ENCODE measurements at places on chromosomes 12 and 14. TPM values are rescaled to one million over a fixed set of nuclear protein-coding genes. Genes with fewer than 3 reads are reported as not detected.

GRCh38 chr14:36514278-36515104 lies 5.5 kb downstream of the NKX2-1 start:
- no peak overlapping the region for H3K4me3 ChIP-seq
- no peaks in the 10 kb centered on the region for H3K36me3 ChIP-seq
- H3K4me1 ChIP-seq = peaks cover 9% of the 10 kb centered on the region

FRS2 gene
- total RNA-seq = 48.5 TPM

- no peaks in the 10 kb centered on the region for H3K36me3 ChIP-seq
- H3K27ac ChIP-seq = no peak overlapping the region
- H3K4me3 ChIP-seq = no peak overlapping the region
- H3K4me1 ChIP-seq = no peaks in the 10 kb centered on the region
- no peak for DNase-seq
These were observed 41.5 kb upstream of the FBXO21 start for GRCh38 chr12:117231750-117232149.

DNA sequence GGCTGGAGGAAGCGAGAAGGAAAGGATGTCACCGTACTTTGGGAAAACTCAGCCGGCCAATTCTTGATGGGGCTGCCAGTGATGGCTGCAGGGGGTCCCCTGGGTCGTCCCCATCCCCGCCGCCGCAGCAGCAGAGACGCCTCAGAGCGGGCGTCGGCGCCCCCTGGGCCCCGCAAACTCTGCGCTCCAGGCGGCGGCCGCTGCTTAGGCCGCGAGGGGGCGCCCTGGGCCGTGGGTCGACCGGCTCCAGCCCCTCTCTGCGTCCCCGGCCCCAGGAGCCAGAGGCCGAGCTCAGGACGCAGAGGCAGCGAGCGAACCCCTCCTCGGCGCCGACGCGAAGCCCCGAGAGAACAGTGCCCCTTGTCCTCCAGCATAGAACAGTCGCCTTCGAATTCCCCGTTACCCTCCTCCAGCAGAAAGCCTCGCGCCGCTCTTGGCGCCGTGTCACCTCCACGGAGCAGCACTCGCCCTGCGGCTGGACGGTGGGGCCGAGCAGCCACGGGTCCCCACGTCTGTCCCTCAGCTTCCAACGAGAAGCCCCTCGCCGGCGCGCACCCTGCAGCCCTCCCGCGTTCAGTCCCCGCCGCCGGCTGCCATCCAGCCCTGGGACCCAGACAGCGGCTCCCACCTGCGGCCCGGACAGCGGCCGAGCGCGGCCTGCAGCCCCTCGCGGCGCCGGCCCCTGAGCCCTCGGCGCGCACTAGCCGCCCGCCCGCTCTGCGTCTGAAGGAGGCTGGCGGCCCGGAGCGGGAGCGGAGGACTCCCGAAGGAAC lies 106.6 kb downstream of the PRICKLE1 start:
- no peaks in the 10 kb centered on the region for H3K36me3 ChIP-seq
- no peak for DNase-seq
- H3K27ac ChIP-seq = peak overlapping the region; percentile 97
- peak overlapping the region; percentile 94 for H3K4me3 ChIP-seq
- peaks cover 39% of the 10 kb centered on the region for H3K4me1 ChIP-seq
- H3K27me3 ChIP-seq = no peaks in the 10 kb centered on the region

DNA sequence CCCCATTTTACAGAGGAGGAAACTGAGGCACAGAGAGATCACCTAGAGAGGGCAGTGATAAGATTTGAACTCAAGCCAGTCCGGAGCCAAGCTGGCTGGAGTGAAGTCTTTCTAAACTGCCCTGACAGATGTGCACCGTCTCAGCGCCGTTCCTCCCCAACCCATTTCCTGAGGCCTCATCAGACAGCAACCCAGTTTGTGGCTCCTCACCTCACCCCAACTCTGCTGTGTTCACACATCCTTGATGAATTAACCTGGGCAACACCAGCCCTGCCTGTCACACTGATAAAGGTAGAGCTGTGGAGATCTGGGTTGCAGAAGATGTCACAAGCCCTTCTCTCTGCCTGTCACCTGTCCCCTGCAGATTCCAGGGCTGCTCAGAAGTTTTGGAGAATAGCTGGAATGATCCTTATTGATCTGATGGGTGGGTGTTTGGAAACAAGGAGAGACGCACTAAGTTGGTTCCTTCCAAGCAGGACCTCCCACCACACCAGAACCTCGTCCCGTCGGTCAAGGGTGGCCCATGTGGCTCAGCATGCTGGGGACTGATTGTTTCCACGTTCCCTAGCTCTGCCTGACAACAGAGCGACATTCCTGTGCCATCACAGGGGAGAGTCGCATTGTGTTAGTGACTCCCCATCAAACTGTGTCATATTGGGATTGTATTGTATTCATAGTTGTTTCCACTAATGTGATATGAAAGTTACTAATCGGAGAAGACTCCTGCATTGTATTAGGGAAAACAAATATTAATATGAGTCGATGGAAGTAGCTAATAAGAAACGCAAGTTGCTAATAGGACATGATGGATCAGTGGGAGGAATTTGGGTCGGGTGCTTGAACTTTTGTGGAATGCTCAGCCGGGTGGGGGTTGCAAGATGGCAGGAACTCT lies 200.6 kb downstream of the PHETA1 start:
- no peaks in the 10 kb centered on the region for H3K4me1 ChIP-seq
- no peak overlapping the region for H3K27ac ChIP-seq
- no peaks in the 10 kb centered on the region for H3K36me3 ChIP-seq
- no peak for DNase-seq
- peaks cover 21% of the 10 kb centered on the region for H3K27me3 ChIP-seq

IKZF4 gene
- total RNA-seq = 20.4 TPM

DNA sequence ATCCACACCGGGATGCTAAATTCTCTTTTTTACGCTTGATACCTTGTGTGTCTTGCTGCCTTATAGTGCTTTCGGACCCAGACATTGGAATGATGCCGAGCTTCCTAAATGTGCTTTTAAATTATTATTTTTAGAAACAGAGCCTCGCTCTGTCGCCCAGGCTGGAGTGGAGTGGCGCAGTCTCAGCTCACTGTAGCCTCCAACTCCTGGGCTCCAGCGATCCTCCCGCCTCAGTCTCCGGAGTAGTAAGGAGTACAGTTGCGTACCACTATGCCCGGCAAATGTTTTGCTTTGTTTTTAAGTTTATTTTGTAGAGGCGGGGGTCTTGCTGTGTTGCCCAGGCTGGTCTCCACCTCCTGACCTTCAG lies 489 bp upstream of the EML5 start:
- peaks cover 16% of the 10 kb centered on the region for H3K4me1 ChIP-seq
- H3K36me3 ChIP-seq = no peaks in the 10 kb centered on the region
- H3K27me3 ChIP-seq = no peaks in the 10 kb centered on the region
- H3K4me3 ChIP-seq = peak overlapping the region; percentile 87

PRIMA1 gene
- 18.7 TPM for total RNA-seq

MMP19 gene
- total RNA-seq = 10.7 TPM

DNA sequence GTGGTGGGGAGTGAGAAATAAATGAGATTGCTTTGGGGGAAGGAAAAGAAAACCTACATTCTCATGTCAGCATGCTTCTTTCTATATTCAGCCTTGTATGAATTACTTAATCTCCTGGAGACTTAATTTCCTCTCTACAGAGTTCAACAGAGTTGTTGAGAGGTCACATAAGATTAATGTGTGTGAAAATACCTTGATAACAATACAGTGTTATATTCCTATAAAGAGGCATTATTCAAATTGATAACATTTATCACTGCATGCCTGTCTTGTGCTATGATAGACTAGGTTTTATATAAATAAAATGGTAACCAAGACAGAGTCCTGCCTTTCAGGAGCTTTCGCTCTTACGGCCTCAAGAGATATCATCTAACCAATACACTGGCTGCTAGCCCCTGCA lies 9.6 kb downstream of the FLRT2 start:
- DNase-seq = no peak
- no peaks in the 10 kb centered on the region for H3K36me3 ChIP-seq
- peaks cover under 1% of the 10 kb centered on the region for H3K4me1 ChIP-seq
- H3K27me3 ChIP-seq = peaks cover 5% of the 10 kb centered on the region
- no peak overlapping the region for H3K27ac ChIP-seq

GRCh38 chr14:77120771-77121743 lies 20.5 kb downstream of the ZDHHC22 start:
- H3K36me3 ChIP-seq = peaks cover 42% of the 10 kb centered on the region
- peaks cover 33% of the 10 kb centered on the region for H3K4me1 ChIP-seq
- no peak overlapping the region for H3K4me3 ChIP-seq
- peaks cover 8% of the 10 kb centered on the region for H3K27me3 ChIP-seq

DNA sequence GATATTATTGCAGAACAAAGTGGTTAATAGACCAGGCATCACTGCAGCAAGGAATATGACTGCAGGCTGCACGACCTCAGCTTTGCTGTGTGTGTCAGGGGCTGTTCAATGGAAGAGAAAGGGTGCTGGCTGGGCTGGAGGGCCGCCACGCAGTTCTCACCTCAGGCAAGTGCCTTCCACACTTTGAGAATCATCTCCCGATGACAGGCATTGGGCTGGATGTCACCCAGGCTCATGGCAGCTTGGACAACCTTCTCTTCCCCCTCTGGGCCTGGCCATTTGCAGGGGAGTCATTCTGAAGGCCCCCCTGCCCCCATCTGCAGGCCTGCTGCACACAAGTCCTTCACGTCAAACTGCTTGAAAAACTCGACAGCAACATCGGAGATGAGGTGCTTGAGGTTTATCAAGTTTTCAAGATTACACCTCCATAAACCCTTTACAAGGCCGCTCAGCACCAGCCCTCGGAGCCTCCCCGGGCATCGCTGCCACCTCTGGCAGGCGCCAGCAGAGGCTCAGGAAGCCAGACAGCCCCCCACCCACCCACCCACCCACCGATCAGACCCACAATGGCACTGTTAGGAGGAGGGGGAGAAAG lies 165.9 kb upstream of the GSC start:
- H3K4me1 ChIP-seq = peaks cover 14% of the 10 kb centered on the region
- no peak overlapping the region for H3K4me3 ChIP-seq
- peak overlapping the region; percentile 89 for H3K27ac ChIP-seq
- H3K27me3 ChIP-seq = no peaks in the 10 kb centered on the region
- no peak for DNase-seq

DNA sequence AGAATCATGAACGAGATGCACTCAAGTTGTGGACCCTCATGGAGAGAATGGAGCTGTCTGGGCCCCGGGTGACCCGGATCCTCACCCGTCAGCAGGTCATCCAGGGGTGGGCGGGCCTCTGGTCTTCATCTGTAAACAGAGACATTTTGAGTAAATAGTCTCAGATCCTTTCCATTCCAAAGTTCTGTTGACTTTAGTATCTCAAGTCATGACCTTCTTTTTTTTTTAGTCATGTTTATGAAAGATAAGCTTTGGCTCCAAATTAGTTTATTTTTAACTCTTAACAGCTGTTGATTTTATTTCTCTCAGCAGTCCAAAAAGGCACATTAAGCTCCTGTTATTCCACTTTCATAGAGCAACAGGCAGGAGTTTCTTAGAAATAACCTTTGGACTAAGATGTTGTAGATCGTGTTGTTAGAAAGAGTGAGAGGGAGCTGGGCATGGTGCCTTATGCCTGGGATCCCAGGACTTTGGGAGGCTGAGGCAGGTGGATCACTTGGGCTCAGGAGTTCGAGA lies 48.9 kb upstream of the AMN start:
- no peak overlapping the region for H3K27ac ChIP-seq
- H3K4me3 ChIP-seq = no peak overlapping the region
- no peak for DNase-seq
- peaks cover 18% of the 10 kb centered on the region for H3K36me3 ChIP-seq

- H3K4me3 ChIP-seq = no peak overlapping the region
- no peaks in the 10 kb centered on the region for H3K36me3 ChIP-seq
- peaks cover 22% of the 10 kb centered on the region for H3K4me1 ChIP-seq
- no peak overlapping the region for H3K27ac ChIP-seq
- DNase-seq = no peak
These were observed 38.7 kb upstream of the NCOR2 start for GRCh38 chr12:124605883-124606774.

DNA sequence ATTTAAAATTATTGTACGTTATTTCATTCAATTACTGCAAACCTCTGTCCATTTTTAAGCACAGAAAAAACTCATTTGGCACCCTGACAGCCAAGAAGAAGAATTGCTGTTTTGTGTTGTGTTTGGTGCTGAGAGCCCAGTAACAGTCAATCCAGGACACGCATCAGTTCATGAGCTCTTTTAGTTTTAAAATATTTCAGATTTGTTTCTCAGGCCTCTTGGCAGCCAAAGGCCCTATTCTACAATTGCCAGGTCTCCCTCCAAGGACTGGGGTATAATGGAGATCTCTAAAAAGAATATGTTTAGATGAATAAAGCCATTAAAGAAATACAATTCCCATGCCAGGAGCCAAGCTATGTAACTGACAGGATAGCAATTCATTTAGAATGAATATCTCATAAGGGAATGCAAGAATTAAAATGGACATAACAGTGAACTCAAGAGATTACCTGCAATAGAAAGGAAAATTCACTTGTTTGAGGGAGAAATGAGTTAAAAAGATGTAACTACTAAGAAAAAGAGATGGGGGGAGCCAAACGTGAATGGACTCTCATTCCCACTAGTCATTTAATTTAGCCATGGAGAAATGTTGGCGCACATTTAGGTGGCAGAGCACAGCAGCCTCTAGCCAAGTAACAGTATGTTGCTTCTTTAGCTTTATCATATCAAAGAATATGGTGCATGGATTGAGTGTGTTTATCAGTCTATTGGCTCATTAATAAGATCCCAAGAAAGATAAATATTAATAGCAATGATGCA lies 140.6 kb upstream of the PELI2 start:
- no peak overlapping the region for H3K4me3 ChIP-seq
- H3K27ac ChIP-seq = no peak overlapping the region
- peaks cover 11% of the 10 kb centered on the region for H3K4me1 ChIP-seq
- no peak for DNase-seq

DNA sequence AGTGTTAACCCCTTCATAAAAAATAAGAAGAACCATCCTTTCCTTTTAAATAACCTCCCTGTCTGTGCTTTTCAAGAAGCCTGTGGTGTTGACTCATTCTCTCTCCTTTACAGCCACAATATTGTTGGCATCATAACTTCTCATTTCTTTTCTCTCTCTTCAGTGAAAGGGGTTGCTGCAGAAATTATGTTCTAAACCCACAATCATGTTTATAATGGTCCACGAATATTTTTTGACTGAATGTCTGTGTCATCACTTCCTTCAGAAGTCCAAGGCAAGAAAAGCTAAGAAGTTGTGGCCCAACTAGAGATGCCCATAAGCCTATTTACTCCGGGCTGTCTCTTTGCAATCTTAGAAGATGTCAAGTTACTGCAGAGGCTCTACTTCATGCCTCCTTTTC lies 488.3 kb downstream of the APAF1 start:
- no peak overlapping the region for H3K27ac ChIP-seq
- DNase-seq = no peak
- no peak overlapping the region for H3K4me3 ChIP-seq
- no peaks in the 10 kb centered on the region for H3K36me3 ChIP-seq
- H3K27me3 ChIP-seq = no peaks in the 10 kb centered on the region
- no peaks in the 10 kb centered on the region for H3K4me1 ChIP-seq

MYH6 gene
- not detected for total RNA-seq

- peaks cover 21% of the 10 kb centered on the region for H3K4me1 ChIP-seq
- H3K36me3 ChIP-seq = no peaks in the 10 kb centered on the region
- no peaks in the 10 kb centered on the region for H3K27me3 ChIP-seq
- no peak for DNase-seq
These were observed 32.8 kb upstream of the DEGS2 start for GRCh38 chr14:100192250-100192671.

AICDA gene
- total RNA-seq = not detected

GRCh38 chr14:42001431-42001830 lies 394.8 kb downstream of the LRFN5 start:
- no peaks in the 10 kb centered on the region for H3K4me1 ChIP-seq
- H3K36me3 ChIP-seq = no peaks in the 10 kb centered on the region
- no peak for DNase-seq
- no peak overlapping the region for H3K4me3 ChIP-seq
- H3K27ac ChIP-seq = no peak overlapping the region
- H3K27me3 ChIP-seq = no peaks in the 10 kb centered on the region

Measured in esophagus muscularis mucosa (tissue), 4 donors.